ENCODE measurements at places on chromosomes 7 and 10.

- no peak for DNase-seq
These were observed 21.8 kb upstream of the SDK1 start for GRCh38 chr7:3279147-3279818.

DNA sequence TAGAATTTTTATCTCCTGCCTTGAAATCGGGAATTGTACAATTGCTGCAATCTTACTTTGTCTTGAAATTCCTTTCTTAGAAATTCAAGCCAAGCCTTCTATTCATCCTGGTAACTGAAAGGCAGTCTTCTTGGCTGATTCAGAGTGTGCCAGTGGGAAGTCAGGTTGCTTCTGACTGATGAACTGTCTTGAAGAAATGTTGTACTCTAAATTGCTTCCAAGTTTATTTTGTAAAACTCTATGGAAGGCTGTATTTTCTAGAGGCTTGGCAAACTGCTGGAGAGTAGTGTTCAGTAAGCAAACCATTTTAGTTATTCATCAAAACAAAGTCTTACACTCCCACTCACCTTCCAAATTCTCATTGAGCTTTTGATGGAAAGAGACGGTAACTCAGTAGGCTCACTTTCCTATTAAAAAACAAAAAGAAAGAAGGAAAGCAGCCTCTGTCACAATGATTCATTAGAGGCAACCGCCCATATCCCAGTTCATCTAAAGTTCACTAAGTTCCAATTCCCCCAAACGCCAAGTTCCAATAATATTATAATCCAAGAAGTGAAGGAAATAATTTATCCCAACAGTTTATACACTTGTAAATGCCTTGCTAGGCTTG is 187.9 kb upstream of the MALRD1 start:
- no peak for DNase-seq

DNA sequence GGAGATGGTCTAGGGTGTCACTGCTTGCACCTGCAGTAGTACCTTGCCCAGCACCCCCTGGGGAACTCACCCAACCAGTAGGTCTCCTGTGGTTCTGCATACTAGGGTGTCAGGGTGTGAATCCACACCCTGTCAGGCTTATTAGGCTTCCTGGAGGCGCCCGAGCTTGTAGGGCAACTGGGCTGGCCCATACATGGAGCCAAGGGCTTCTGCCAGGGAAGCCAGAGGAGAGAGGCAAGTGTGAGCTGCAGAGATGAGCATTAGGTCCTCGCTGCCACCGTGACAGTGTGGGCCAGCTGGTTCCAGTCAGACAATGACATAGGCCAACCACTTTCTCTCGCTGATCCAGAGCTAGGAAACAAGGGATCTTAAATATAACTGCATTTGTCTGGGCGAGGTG is 11.2 kb downstream of the MXI1 start:
- DNase-seq, result no peak

DNA sequence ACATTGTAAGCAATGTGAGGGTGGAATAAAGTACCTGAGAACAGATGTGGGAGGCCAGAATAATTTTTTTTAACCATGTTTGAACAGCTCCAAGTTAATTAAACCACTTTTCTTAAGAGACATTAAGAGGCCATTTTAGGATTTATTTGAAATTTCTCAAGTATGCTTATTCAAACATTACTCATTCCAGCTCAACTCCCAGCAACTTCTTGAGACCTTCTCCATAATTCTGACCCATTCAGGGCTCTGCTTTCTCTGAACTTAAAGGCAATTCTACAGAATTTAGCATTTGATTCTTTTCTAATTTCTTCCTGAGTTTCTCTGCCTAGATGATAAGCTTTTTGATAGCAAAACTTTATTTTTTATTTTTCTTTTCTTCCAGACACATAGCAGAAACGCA is 314.5 kb downstream of the CAMK1D start:
- no peak for DNase-seq

GRCh38 chr7:80151274-80151665 is 16.6 kb downstream of the GNAI1 start:
- no peak for DNase-seq

All from breast epithelium (tissue), 4 donors.